Fibroblast of mammary gland (primary cell): ENCODE measurements at places on chromosomes 1 and 21.

DNA sequence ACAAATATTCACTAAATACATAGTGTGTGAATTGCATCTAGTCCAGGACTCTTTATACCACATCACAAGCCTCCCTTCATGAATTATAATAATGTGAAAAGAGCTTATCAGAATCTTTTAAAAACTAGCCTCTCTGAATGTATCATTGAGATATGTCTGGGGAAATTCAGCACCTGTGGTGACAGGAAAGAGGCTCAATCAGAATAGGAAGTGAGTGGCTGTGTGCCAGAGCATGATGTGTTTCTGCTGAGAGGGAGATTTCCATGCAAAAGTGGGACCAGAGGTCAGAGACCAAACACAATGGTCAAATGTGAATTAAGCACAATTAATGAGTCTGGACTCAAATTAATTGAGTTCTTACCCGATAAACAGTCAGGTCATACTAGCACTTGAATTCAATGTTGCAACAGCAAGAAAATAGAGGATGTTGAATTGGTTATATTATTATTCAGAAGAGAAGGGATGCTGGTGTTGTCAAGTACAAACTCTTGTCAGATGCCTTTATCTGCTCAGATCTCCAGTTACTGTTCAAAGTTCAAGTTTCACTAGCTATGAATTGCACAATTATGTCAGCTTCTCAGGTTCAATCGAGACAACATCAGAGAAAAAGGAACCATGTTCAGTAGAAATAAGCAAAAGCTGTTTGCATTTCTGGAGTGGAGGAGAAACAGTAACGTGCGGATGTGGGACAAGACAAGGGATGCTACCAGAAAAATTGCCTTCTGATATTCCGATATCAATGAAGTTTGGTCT lies 226.2 kb downstream of the ZNF326 start:
- no peak for DNase-seq

- no peak for DNase-seq
Measured at GRCh38 chr21:38965910-38966504, 160.3 kb downstream of the ETS2 start.

- peak; percentile 24 for DNase-seq
Measured at GRCh38 chr1:27940297-27940696, 5.5 kb downstream of the SMPDL3B start.

- no peak for DNase-seq
Measured at GRCh38 chr21:17512253-17513213, at the start of gene CXADR. CXADR (plus strand) TSS chr21:17513043; CDS start chr21:17513130, 87 bp downstream.

- DNase-seq = no peak
Measured at GRCh38 chr1:166119471-166119965, 47.3 kb downstream of the FAM78B start.

DNA sequence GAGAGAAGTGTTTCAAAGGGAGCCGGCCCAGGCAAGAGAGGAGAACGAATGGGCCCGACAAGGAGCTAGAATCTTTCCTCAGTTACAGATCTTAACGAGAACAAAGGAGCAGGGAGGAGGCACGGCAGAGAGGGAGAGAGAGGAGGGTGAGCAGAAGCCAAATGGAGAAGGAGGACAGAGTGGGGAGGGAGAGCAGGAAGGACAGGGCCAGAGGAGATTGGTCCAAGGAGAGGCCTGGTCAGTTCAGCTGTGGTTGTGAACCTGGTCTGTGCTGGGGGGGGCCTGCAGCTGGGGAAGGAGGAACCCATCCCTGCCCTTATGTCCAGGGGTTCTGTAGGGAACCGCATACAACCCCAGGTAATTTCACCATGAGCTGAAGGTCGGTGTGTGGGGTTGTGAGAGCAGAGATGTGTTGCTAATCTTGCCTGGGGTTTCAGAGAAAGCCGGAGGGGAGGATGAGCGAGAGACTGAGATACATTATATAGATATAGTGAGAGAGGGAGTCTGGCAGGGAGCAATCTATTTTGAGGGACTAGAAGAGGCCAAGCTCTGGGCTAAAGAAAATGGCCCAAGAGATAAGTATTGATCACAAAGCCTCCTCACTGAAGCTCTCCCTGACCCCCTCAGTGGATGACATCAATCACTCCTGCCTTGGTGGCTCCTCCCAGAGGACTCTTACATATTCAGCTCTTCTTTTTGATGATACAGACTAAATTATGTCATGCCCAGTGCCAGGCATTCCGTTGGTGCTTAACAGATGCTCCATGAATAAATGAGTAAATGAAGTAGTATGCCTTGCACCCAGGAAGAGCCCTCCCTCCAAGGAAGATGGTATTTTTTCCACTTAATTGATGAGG lies 64.2 kb upstream of the CD1D start:
- no peak for DNase-seq

DNA sequence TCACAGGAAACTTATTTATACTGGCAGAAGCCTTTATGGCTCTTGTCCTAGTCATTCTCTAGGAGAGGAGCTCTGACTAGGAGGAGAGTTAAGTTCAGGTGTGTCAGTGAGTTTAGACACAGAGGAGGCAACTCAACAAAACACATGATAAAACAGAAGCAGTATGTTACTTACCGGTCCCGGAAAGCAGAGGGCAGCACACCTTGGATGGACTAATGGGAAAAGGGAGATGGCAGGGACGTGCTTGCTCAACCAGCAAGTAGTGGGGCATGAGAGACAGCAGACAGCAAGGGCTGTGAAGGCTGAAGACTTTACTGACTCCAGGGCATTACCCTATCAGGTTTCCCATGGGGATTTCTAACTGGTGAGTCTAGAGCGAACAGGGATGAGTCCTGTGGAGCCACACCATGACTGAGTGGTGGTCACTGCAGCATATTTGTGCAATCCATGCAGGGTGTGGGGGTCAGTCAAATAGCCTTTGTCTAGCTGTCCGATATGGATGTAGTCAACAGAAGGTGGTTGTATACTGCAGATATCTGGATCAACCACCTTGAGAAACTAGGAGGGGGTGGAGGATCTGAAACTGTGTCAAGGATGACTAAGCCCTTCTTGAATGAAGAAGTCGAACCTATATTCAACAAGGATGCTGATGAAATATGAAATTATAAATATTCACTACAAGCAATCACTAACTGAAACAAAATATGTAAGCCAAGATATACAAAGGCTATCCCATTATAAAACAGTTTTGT lies 596.3 kb upstream of the CHRM3 start:
- no peak for DNase-seq

DNA sequence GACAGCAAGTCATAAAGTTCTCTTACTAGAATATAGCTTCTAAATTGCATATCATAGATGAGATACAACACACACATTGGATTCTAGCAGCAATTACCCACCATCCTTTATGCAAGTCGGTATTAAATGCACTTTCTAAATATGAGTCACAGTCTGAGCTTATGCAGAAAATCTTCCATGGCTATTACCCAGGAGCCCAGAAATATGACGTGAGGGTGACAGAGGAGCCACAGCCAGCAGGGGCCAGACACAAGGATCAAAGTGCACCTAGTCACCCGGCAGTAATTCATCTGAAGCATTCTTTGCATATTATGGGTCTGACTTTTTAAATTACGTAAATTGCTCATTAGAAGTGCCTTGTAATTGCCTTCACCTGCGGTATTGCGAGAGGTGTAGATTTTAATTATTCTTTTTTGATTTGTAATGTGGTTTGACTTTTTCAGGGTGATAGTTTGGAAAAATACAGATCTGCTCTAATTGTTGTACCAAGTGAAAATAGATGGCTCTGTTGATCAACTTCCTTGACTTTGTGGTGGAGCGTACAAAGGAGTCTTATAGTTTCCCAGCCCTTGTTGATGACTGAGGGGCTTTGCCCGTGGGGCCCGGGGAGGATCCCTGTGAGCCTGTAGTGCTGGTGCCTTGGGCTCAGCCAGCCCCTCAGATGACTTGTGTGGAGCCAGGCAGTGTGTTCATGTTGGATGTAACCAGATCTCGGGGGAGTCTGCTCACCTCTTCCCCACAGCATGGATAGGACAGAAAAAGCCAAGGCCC lies 470.0 kb upstream of the VAMP3 start:
- peak; percentile 96 for DNase-seq

- no peak for DNase-seq
Measured at GRCh38 chr1:43479414-43479813, 25.7 kb upstream of the HYI start.

DNA sequence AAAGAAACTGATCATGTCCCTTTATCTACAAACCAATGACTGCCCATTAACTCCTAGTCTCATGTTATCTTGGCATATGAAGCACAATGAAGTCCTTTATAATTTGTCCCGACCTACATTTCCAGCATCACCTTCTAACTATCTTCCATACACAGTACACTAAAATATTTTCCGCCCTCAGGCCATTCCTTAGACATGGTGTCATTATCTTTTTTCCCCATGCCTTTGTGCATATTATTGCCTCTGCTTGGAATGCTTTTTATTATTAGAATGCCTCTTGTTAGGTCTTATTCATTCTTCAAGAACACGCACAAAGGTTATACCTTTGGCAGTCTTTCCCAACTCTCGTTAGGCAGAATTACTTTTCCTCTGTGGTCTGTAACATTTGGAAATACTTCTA lies 39.6 kb downstream of the ATG4C start:
- no peak for DNase-seq

GRCh38 chr1:33120436-33121231 lies 39.7 kb downstream of the AZIN2 start:
- DNase-seq = peak; percentile 22

DNA sequence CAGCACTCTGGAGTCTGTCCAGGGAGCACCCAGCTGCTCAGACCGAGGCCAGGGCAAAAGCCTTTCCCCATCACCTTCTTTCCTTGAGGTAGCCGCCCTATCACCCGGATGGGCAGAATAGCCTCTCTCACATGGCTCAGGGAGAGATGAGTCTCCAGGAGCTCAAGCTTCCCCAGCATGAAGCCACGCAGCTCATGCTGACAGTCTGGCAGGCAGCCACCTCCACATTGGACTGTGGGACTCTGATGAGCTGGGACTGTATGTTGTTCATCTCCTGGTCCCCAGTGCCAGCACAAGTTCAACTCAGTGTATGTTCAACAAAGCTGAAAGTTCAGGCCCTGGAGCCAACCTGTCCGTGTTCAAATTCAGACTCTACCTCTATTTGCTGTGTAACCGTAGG lies 75.2 kb upstream of the ZC3H12A start:
- no peak for DNase-seq

- DNase-seq = no peak
Measured at GRCh38 chr1:185727726-185728125, 6.5 kb upstream of the HMCN1 start.

- DNase-seq = peak; percentile 25
Measured at GRCh38 chr21:42495765-42496119, 282 bp downstream of the RSPH1 start.

DNA sequence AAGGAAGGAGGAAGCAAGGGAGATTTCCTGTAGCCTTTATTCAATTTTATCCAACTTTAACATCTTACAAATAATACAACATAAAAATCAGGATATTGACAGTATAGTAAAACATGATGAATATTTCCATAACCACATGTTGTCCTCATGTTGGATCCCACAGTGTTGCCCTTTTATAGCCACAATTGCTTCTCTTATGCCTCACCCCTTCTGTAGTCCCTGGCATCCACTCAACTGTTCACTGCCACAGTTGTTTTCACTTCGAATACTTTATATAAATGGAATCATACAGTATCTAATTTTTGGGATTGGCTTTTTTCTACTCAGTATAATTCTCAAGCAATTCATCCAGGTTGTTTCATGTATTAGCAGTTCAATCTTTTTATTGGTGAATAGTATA lies 44.8 kb downstream of the SRSF11 start:
- DNase-seq = no peak

GRCh38 chr1:192609110-192610079 lies 26.6 kb upstream of the RGS13 start:
- DNase-seq = no peak

- DNase-seq = peak; percentile 7
Measured at GRCh38 chr1:95384567-95384966, 150.6 kb downstream of the RWDD3 start.

GRCh38 chr1:72235062-72235461 lies 47.3 kb downstream of the NEGR1 start:
- DNase-seq = no peak

- peak; percentile 92 for DNase-seq
Measured at GRCh38 chr1:119646521-119647227, 1.4 kb downstream of the ZNF697 start.

DNA sequence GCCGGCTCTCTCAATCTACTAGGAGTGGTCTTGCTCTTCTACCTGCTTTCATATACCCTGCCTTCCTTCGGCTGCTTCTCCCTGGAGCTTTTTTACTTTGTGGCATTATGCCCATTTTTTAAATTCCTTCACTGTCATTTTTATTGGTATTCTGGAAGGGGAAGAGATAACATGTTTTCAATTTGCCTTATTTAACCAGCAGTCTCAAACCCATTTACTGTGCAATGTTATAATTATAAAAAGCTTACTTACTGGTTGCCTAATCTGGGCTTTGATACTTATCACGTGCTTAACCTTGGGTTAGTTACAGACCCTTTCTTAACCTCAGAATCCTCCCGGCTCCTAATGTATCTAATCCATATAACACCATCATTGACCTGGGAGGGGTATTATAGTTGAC lies 128.1 kb downstream of the SIPA1L2 start:
- no peak for DNase-seq

- peak; percentile 60 for DNase-seq
Measured at GRCh38 chr1:234065794-234066447, 161.4 kb downstream of the SLC35F3 start.

- DNase-seq = no peak
Measured at GRCh38 chr1:52531249-52531872, 21.5 kb downstream of the TUT4 start.

DNA sequence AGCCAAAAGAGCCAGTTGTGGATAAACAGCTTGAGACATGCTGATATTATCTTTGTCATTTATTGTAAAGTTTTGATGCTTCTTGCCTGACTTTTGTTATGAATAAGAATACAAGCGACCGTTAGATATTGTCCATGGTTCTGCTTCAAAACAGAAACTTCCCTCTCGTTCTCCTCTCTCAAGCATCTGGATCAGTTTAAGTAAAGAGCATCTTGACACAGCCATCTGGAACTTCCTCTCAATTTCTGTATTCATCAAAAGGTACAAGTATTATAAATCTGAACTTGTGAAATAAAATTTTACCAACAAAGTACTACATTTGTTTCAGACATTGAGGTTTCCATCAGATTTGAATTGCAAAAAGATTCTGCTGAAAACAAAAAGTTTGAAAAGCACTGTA lies 36.4 kb upstream of the CLDN14 start:
- peak; percentile 5 for DNase-seq
